Epithelial cell of proximal tubule (primary cell): ENCODE measurements at places on chromosomes 6 and 20. TPM values are rescaled to one million over a fixed set of nuclear protein-coding genes. Genes with fewer than 3 reads are reported as not detected.

HLA-G gene
- 0.46 and 0.94 TPM in 2 replicates for total RNA-seq

RSPH4A gene
- not detected in 2 replicates for total RNA-seq

BPI gene
- not detected in 2 replicates for total RNA-seq

CST7 gene
- total RNA-seq, result not detected in 2 replicates

LY6G6F gene
- not detected in 2 replicates for total RNA-seq

MCHR2 gene
- total RNA-seq, result not detected in 2 replicates

SLC32A1 gene
- not detected in 2 replicates for total RNA-seq

CRISP2 gene
- 0.06 TPM in 1 of 2 replicates, not detected in the other for total RNA-seq

SLC17A2 gene
- not detected in 2 replicates for total RNA-seq

SMPD2 gene
- total RNA-seq, result 9.1 and 9.6 TPM in 2 replicates

C6orf163 gene
- total RNA-seq, result 0.58 TPM in 1 of 2 replicates, not detected in the other

SPAG4 gene
- total RNA-seq, result 3.5 and 15.9 TPM in 2 replicates

LZTS3 gene
- total RNA-seq, result 3.1 and 15.8 TPM in 2 replicates

HCRTR2 gene
- total RNA-seq, result not detected in 2 replicates

PLEKHG1 gene
- total RNA-seq, result 3.8 and 12.1 TPM in 2 replicates

PDYN gene
- not detected in 2 replicates for total RNA-seq

FYN gene
- 26.1 and 55.4 TPM in 2 replicates for total RNA-seq

EYA4 gene
- 0.07 TPM in 1 of 2 replicates, not detected in the other for total RNA-seq

LIN28B gene
- 0.07 TPM in 1 of 2 replicates, not detected in the other for total RNA-seq

PLCB1 gene
- total RNA-seq, result 0.07 and 2.2 TPM in 2 replicates
